ENCODE measurements at places on chromosomes 4 and X.

DNA sequence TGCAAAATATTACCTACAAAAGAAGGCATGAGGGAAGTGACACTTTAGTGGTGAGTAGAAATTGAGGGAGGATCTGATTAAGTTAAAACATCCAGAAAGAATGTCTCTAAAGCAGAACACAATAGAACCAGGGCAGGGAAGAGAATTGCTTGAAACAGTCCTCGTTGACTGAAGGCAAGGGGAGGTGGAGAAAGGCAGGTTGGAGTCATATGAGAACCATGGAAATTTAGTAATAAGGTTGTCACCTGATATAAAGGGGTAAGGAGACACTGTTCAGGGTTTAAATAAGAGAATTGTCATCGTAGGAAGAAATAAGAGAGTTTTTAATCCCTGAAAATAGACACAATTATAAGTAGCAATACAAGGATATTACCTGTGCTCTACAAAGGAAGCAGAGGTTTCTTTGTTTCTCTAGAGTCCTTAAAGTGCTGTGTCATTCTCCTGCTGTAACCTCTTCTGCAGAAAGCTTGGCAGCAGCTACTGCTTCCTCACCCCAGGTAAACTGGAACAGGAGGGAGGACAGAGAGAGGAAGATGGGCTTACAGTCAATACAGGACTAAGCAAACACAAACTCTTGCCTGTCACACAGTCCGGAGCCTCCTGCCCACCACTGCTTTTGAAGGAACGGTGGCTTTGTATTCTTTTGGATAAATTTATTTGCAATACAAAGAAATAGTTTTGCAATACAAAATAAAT lies 258.4 kb downstream of the PPARGC1A start:
- no peak for DNase-seq

GRCh38 chr4:76886214-76886613 lies 11.7 kb downstream of the SOWAHB start:
- DNase-seq, result no peak

DNA sequence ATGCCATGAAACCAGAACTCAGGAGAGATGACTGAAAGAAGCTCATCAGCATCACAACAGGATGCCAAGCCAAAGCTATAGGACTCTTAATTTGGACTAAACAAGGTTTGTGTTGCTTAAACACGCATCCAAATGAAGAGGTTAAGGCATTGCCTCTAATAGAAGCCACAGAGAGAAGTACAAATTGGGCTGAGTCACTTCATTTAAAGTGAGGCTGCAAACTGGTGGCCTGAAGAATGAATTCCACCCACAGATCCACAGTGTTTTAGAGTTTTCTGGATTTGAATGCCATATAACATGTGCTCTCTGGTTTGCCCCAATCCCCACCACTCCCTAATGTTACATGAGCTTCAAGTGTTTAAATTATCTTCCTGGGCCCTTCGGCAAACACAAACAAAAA lies 103.5 kb downstream of the FIP1L1 start:
- DNase-seq, result no peak

- no peak for DNase-seq
Measured at GRCh38 chrX:104315555-104315954, 60.8 kb upstream of the ESX1 start.

DNA sequence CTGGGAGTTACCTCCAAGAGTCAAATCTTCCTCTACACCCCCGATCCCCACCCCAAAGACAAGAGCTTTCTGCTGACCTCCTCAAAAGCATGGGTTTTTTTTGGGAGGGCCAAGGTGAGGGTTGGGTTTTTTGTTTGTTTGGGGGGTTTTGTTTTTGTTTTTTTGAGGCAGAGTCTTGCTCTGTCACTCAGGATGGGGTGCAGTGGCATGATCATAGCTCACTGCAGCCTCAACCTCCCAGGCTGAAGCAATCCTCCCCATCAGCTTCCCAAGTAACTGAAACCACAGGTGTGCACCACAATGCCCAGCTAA lies 18.7 kb upstream of the WFS1 start:
- DNase-seq, result no peak

DNA sequence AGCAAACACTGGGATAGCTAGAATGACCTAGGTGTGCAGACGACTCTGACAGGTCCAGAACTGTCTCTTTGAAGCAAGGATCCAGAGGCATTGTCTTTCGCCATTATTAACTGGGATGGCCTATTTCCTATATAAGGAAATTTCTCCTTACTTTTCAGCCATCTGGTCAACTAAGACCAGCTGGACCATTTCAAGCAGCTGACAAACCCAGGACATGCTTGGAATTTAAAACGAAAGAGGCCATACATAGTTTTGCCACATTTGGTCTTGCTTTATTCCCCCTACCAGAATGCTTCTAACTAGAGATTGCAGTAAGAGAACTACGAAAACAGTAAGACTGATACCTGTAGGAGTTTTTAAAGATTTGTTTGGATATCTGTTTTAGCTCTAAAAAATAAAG lies 87.0 kb downstream of the GLRA2 start:
- DNase-seq, result no peak

DNA sequence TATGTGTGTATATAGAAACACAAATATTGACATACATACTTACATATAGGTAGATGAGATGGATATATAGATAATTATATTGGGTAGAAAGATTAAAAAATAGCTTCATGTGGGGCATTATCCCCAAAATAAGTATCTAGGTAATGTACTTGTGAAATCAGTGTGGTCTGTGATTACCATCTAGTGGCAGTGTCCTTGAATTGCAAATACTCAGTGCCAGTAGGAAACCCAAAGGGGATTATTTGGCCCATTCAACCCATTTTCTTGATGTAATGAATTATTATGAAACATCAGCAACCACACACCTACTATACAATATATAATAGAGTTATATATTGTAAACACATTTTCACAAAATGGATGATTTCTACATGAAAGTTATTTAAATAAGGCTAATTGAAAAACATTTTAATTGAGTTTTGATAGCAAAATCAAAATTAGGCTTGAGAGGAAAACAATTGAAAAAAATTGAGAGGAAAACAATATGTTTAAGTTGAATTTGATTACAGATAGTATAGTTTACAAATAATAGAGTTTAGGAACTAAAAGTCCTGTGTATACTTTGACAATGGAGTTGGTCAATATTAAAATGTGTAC lies 389.4 kb downstream of the GALNTL6 start:
- DNase-seq, result no peak

GRCh38 chr4:110483516-110483915 lies 7.6 kb downstream of the ENPEP start:
- no peak for DNase-seq

DNA sequence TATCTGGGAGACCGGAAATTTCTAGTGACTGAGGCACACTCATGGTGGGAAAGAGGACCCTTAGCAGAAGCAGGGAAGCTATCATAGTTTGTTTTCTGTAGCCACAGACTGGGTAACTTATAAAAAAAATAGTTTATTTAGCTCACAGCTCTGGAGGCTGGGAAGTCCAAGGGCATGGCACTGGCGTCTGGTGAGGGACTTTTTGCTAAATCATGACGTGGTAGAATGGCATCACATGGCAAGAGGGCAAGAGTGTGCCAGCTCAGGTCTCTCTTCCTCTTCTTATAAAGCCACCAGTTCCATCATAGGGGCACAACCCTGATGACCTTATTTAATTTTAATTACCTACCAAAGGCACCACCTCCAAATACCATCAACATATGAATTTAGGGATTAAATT lies 13.3 kb downstream of the APLN start:
- DNase-seq, result no peak

DNA sequence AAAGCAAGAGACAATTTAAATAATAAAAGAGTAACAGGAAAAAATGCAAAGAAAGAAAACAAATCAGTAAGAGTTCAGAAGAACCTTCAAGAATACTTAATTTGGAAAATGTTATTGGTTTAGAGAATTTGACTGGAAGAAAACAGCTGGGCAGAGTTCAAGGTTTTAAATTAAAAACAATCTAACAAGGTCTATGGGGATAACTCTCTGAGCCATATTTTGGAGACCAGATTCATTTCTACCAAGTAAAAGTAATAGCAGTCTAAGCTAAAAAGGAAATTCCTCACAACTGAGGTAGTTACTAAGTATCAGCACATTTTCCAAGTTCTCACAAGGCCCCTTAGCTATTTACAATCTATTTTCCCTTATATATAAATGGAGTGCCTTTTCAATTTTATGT lies 82.4 kb upstream of the TFDP3 start:
- no peak for DNase-seq

- no peak for DNase-seq
Measured at GRCh38 chrX:132045456-132045855, 22.4 kb downstream of the STK26 start.

- no peak for DNase-seq
Measured at GRCh38 chr4:176261481-176261880, 7.5 kb downstream of the ASB5 start.

DNA sequence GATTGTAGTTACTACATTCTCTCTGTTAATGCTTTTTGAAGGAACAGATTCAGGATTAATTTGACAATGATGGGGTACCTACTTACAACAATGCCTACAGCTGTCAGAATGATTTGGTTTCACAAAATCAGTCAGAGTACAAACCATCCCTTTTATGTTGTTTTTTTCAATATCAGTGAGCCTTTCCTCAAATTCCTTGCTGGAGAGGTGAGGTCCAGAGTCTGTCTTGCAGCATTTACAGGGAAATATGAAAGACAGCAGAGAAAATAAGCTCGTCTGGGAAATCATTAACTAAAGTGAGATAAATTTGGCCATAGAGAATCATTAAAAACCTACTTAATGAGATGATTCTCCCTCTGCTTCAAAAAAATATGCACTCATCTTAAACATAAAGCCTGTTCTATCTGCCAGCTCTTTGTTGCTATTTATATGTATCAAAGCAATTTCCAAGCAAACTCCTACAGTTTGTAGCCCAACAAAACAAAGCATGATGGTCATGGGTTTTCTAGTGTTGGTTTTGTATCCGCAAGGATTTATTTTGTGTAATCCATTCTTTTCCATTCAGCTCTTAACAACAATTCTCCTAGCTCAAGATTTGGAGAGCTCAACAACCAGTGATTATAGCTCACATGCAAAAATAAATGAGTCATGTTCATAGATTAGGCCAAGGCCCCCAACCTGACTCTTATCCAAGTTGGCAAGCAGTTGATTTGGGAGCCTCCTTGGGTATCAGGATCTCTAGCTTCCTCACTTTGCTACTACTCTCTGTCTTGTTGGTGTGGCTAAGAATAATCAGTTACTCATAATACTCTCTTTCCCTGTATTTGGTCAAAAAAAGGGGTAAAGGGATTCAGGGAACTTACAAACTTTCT lies 222.6 kb downstream of the ENOX2 start:
- DNase-seq, result no peak

GRCh38 chr4:1993169-1993516 lies 15.6 kb downstream of the NELFA start:
- DNase-seq, result no peak

DNA sequence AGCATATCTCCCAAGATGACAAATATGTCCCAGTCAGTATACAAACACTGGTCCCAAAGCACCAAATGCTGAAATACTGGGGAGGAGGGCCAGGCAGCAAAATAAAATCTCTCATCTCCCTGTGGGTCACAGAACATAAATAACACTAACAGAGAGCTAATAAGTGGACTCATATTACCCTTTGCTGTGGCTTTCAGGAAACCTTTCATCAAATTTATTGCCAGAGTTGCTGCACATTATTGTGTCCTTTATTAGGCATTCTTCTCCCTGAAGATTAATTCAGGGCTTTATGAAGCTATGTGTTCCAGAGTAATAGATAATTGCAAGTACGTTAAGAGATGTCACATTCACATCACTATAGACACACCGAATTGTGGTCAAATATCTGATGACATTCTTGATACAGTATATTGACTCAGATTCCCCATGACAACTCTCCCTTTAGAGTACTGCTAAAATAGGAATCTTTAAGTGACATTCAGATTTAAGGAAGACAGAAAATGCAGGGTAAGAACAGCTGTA lies 124.1 kb upstream of the PRR32 start:
- DNase-seq, result no peak

- no peak for DNase-seq
Measured at GRCh38 chr4:165874791-165875371, 1.8 kb downstream of the TLL1 start.

GRCh38 chrX:139018436-139018835 lies 306.9 kb upstream of the FGF13 start:
- DNase-seq, result no peak

DNA sequence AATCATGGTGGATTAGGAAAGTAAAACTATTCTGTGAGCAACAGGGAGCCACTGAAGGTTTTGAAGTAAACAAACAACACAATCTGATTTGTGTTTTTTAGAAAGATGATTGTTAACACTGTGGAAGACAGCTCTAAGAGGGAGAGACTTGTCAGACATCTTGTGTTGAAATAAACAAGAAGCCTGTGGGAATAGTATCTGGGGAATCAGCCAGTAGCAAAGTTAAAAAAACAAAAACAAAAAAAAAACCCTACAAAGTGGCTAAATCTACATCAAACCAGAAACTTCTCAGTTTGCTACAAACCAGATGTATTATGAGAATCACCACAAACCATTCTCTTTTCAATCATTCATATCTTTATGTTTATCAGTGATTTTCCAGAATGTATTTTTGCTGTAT lies 125.7 kb upstream of the GPC4 start:
- no peak for DNase-seq

GRCh38 chr4:165096776-165097175 lies 15.9 kb downstream of the TMEM192 start:
- no peak for DNase-seq

DNA sequence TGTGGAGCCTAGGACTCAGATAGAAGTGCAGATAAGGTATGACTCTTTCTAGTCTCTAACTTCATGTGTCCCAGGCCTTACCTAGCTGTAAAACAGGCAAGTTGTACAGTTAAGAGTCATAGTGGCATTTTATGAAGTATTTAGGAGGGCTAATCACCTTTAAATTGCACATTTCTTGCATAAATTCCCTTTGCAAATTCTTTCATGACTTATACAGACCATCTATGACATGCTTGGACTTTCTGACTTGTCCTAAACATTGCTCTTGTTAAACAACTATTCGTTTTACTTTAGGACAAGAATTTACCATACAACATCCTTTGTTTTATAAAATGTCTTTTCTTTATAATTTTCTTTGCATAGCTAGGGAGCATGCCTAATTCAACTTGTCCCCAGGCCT lies 7.8 kb upstream of the RRAGB start:
- no peak for DNase-seq

- DNase-seq, result no peak
Measured at GRCh38 chr4:36841583-36842326, 402.8 kb upstream of the NWD2 start.

DNA sequence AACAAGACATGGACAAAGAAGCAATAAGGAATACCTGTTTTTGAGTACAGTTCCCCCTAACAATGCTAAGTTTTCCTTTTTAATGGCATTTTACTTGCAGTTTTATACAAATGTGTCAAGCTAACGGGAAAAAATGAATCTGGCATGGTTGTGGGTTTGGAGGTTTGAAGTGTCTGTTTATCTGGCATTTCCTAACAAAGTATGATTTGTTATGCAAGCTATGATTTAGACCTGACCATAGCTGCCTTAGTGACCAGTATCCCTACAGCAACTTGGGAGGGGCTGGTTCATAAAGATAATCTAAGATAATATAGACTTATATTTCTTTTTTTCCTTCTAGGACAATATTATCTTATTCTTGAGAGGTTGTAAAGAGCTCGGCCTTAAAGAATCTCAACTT lies 60.6 kb downstream of the LIMCH1 start:
- no peak for DNase-seq

- no peak for DNase-seq
Measured at GRCh38 chr4:82215039-82215438, 158.8 kb downstream of the HNRNPD start.

GRCh38 chr4:16843831-16844508 lies 54.5 kb downstream of the LDB2 start:
- no peak for DNase-seq

Measured in GM18507 (cell line).